Stimulated activated CD8-positive, alpha-beta memory T cell treated with anti-CD3 and anti-CD28 coated beads, Interleukin-7, amount 100 ng/mL, for 1 hour (primary cell): ENCODE measurements at places on chromosomes 2 and 18.

DNA sequence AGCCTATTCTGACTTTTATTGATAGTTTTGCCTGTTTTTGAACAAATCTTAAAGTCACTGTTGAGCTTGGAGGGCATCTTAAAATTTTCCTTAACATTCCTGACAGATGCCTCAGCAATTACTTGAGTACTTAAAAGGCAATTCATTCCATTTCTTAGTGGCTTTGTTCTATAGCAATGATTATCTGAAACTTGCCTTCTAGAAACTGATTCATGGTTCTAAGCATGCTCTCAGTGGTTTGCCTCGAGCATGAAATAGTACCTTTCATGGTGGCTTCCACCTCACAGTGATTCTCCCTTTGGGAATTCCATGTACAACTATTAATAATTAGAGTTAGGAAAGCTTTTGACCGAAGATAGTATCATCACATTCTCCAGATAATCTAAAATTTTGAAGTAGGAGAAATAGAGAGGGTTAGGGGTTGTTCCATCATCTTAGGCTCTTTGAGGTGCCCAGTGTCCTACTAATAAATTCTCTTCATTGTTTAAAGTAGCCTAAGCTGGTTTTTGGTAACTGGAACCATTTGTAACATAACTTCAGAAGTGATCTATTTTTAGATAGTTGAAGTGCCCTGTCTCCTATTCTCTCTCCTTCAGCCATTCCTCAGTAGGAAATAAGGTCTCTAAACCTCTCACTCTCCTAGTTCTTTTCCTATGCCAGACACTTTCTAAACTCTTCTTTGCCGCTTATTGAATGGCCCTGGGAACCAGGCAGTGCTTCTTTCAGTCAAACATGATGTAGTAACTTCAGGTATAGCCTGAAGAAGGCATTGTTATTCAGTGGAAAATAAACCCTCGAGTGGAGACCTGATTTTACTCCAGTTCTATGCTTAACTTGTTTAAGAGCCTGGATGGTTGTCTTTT is 156.1 kb downstream of the HAUS1 start:
- no peak for DNase-seq

DNA sequence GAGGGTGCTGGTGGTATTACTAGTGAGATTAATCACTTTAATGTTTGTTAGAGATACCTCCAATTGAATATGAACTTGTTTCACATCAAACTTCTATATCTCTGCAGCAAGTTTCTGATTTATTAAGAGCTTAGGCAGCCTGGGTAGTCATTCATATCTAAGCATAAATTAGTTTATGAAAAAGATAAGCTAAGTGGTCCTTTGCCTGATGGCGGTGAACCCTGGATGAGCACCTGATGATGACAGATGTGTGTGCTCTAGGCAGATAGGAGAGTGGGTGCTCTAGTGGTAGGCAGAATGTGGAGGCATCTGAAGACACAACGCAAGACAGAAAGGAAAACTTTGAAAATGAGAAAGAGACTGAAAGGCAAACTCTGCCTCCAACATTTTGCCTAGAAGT is 5.0 kb downstream of the FKBP7 start:
- DNase-seq = no peak

GRCh38 chr2:109384308-109385271 is 229.2 kb downstream of the SEPTIN10 start:
- DNase-seq = no peak

DNA sequence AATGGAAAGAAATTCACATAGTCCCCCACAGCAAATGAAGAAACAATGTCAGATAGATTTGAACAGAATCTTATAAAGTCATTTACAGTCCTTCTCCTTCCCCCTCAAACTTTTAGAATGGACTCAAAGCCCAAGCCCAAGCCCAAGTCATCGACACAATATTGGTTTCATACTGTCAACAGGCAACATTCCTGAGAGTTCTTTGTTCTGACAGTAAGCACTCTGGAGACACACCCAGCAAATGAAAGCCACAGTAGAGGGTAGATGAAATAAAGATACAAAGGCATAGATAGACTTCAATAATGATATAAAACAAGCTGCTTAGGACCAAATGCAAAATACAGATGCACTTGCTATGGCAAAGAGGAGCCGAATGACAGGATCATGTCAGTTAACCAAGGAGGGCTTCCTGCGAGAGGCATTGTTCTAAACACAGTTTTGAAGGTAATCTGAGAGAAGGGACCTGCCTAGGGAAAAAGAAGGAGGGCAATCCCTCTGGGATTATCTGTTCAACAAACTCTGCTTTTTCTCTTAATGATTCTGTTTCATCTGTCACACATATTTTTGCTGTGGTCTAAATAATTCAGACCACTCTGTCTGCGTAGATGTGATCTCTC is 97.1 kb upstream of the MAP4K3 start:
- DNase-seq = no peak

- DNase-seq = no peak
Measured at GRCh38 chr2:235286622-235287374, 207.0 kb upstream of the AGAP1 start.
